ENCODE measurements at places on chromosomes 2 and 18.

DNA sequence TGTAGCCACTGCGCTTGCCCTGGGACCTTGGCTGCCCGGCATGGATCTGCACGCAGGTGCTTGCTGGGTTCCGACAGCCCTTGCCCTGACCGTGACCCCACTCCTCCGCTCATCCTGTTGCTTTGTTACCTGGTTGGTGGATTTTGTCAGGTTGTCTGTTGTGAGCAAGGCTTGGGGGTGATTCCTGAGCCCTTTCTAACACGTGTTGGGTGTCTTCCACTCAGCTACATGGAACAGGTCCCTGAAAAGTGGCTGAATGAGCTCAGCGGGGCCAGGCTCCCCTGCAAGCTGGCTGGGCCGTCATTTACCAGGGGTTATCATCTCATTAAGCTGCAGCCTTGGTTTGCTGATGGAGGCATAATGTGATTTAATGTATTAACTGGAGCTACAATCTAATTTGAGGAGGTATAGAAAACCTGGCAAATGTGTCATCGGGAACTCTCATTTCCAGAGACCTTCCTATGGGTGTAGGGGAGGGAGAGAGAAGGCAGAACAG is 24.6 kb downstream of the RAMP1 start:
- DNase-seq = no peak

DNA sequence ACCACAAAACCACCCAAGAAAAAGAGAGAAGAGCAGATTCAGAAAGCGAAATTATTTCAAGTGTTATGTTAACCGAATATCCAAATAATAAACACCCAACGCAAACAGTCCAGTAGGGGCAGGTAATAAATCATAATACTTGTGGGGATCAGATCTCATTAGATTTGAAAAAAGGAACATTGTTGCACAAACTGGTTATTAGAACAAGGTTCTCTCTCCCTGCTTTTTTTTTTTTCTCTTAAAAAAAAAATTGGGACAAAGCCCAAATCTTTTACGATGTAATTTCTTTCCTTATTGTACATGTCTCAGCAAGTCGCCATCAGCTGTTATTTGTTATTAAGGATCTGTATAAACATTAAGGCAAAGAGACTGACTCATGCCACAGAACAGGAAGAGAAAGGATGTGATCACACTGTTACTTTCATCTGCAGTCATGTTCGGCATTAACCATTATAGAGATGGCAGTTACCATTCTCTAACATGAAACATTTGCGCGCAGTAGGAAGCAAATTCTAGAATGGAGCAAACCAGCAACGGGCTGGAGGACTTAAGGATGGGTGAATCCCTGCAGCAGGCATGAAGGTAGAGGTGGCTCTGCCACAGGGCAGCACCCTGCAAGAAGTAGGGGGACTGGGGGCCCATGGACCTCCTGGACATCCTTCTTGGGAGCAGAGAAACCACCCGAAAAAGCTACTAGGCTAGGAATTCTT is 42.0 kb downstream of the EPHA4 start:
- DNase-seq = peak; percentile 64

GRCh38 chr2:158458617-158458920 is 1.8 kb downstream of the PKP4 start:
- no peak for DNase-seq

DNA sequence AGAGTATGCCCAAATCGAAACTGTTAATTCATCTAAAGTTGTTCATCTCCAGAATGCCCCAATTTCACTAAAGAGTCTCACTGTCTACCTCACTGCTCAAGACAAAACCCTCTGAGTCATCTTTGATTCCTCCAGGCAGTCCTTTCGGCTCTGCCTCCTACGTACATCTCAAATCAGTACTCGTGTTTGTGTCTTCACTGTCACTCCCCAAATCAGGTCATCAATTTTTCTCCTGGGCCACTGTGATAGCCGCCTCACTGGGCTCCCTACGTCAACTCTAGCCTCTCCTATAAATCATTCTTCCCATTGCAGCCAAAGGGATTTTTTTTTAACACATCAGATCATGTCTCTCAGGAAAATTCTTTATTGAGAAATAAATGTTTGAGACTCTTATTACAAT is 42.1 kb upstream of the TTC39C start:
- DNase-seq = no peak

- no peak for DNase-seq
Measured at GRCh38 chr2:149824136-149824535, 236.6 kb upstream of the MMADHC start.

GRCh38 chr2:27446057-27446456 is 3.9 kb downstream of the KRTCAP3 start:
- no peak for DNase-seq

GRCh38 chr2:95104606-95105005 is 17.0 kb downstream of the MRPS5 start:
- DNase-seq = no peak

DNA sequence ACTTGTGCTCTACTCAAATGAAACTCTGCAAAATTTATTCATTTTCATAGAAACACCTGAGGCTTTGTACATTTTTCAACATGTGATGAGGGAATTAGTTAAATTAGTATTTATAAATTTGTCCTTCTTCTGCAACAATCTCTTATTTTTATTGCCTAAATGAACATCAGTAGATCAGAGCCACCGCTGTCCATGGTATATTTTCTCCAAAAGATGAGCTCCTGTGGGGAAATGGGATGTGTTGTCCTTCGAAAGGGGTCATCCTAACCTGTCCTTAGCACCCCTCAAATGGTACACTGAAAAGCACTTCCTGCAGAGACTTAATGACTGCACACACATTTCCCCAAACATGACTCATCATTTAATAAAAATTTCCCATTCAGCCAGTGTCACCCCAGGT is 714.6 kb downstream of the MBD2 start:
- DNase-seq = no peak

GRCh38 chr2:203646266-203646864 is 60.1 kb upstream of the CD28 start:
- no peak for DNase-seq

DNA sequence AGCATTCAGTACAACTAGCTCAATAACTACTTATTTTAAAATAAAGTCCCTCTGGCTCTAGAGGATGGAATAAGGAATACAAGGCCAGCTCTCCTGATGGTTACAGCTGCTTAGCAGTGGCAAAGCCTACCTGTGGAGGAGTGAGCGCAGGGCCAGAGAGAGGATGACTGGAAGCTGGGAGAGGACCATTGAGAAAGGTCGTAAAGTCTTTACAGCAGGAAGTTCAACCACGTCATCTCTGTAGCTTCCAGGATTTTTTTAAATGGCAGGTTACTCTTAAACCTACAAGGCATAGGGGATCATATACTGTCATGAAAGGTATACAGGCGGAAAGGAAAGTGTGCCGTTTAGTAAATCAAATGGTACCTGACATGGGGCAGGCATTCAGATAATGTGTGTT is 26.3 kb downstream of the ANXA4 start:
- no peak for DNase-seq

DNA sequence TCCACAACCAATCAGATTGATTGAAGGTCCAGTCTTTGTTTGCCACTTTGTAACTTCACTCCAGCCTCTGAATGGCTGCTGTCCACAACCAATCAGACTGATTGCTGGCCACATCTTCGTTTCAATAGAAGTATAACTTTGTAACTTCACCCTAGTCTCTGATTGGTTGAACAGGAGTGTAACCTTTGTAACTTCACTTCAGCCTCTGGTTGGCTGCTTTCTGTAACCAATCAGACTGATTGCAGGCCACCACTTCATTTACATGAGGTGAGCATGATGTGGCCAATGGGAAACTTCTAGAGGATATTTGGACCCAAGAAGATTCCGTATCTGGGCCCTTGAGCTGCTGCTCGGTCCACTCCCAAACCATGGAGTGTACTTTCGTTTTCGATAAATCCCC is 16.9 kb upstream of the ALPP start:
- no peak for DNase-seq

DNA sequence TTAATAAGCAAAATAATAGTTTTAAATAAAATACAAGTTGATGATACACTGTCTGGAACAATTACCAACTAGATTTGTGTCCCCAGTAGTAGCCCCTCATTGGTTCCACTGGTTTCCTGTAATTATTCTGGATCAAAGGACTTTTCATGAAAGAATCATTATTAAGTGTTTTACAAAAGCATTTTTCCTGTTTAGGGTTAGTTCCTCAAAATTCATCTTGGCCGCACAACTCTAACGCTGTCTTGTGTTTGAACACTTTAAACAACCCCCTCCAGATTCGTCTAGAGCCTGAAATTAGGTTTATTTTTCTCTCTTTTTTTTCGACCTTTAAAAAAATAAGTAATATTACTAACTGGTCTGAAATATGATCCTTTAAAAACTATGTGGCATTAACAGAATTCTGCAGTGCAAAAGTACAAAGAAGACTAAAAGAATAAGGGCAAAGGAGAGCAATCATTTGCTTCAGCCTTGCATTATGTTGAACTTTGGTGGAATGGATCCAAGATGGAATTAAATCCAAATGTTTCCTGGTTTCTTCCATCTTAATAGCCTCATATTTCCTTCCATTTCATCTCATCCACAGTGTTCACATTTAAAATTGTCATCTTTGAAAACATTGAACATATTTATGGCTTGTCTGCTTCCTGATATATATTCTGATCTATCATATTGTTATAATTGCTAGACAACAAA is 678.4 kb downstream of the IRS1 start:
- DNase-seq = no peak

- no peak for DNase-seq
Measured at GRCh38 chr2:73749314-73749713, 12.2 kb upstream of the TPRKB start.

DNA sequence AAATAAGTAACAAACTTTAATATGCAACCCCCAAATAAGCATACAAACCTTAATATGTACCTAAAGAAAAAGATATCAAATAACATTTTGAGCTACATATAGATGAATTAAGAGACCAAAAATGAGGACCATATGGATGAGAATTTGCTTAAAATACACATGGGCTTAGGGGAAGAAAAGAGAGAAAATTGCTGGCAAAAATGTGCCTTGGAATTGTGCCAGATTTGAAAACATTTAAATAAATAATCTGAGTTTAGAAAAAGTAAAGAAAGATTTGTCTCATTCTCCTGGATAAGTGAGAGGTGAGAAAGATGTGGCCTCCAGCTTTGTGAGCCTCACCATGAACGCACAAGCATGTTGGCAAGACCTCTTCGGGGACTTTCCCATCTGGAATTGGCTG is 372.6 kb downstream of the SOX11 start:
- no peak for DNase-seq

DNA sequence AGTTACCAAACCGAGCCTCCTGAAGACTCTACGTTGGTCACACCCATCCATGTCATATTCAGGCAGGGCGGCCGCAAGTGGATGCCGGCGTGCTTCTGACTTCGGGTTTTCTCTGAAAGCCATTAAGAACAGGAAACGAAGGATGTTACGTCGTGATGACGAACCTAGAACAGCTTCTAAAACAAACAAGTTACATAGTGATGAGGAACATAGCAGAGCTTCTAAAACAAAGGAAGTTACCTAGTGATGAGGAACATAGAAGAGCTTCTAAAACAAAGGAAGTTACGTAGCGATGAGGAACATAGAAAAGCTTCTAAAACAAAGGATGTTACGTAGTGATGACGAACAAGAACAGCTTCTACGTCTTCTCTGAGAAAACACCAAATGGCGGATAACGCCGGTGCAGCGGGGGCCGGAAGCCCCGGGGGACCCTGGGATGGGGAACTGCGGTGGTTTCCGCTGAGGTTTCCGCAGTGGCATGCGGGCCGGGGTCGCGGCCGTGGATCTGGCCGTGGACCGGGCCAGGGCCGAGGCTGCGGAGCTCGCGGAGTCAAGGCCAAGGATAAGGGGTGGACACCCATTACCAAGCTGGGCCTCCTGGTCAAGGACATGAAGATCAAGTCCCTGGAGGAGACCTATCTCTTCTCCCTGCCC is 141.1 kb downstream of the SOCS6 start:
- DNase-seq = no peak

GRCh38 chr2:195021711-195022507 is 635.1 kb upstream of the SLC39A10 start:
- no peak for DNase-seq

DNA sequence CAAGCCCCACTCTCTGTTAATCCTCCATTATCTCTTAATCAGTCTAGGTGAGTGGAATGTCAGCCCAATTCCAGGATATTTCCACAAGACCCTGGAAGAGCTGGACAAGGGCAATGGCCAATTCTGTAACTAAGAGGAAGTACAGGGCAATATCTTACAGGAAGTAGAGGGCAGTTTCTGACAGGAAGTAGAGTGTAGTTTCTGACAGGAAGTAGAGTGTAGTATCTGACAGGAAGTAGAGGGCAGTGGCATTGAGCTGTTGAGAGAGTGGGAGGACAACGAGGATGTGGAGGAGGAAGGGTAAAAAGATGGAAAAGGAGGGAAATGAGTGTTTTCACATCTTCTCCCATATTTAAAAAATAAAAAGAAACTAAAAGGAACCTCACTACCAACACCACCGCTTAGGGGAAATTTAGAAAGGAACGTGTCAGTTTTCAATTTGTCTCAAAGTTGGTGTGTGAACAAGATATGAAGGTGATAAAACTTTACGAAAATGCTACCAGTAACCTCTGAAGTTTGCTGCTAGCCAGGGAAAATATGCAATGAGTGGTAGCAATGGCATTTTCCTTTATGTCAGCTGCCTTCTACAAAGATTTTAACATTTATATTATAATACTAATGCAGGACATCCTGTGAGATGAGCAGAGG is 430.9 kb upstream of the HNRNPA3 start:
- DNase-seq = no peak

GRCh38 chr2:48109491-48110204 is 203.3 kb upstream of the FBXO11 start:
- DNase-seq = no peak
